Transverse colon (tissue), 4 donors: ENCODE measurements at places on chromosomes 7 and 10.

DNA sequence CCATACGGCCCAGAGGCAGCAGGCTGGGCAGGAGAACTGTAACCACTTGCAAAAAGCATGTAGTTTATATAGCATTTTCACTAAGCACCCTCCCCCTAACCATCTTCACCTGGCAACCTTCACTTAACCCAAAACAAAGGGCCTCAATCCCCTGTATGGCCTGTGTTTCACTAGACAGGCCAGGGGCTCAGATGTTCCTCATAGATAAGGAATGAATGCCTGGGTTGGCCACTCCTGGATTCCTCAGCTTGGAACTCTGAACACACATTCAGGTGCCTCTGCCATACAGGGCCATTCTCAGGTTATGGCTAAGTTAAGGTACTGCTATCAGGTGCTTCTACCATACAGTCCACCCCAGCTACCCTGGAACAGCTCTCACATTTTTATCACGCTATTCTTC is 10.3 kb upstream of the TMEM168 start:
- DNase-seq, result no peak

- no peak for DNase-seq
Measured at GRCh38 chr7:17546592-17546991, 248.1 kb downstream of the AHR start.

- no peak for DNase-seq
Measured at GRCh38 chr7:70215491-70215890, 617.2 kb downstream of the AUTS2 start.

DNA sequence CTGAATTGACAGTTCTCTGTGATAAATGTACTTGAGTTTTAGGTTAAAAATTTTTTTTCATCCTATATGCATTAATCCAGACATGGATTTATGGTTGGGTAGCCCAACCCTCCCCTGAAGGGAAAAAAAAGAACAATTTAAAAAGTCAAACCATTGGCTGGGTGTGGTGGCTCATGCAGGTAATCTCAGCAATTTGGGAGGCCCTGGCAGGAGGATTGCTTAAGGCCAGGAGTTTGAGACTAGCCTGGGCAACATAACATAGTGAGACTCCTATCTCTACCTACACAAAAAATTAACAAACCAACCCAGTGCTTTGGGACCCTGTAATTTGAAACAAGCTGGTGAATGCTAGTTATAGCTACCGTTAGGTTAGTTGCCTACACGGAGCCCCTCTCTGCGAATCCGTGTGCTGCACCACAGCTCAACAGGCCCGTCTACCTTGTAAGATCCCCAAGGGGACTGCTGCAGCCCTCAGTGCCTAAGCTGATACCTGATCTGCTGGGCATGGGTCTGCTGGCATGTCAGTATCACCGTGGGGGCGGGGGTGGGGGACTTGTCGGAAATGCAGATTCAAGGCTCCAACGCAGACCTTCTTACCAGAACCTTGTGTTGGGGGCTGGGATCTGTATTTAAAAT is 32.8 kb downstream of the TSPAN14 start:
- DNase-seq, result peak; percentile 4

DNA sequence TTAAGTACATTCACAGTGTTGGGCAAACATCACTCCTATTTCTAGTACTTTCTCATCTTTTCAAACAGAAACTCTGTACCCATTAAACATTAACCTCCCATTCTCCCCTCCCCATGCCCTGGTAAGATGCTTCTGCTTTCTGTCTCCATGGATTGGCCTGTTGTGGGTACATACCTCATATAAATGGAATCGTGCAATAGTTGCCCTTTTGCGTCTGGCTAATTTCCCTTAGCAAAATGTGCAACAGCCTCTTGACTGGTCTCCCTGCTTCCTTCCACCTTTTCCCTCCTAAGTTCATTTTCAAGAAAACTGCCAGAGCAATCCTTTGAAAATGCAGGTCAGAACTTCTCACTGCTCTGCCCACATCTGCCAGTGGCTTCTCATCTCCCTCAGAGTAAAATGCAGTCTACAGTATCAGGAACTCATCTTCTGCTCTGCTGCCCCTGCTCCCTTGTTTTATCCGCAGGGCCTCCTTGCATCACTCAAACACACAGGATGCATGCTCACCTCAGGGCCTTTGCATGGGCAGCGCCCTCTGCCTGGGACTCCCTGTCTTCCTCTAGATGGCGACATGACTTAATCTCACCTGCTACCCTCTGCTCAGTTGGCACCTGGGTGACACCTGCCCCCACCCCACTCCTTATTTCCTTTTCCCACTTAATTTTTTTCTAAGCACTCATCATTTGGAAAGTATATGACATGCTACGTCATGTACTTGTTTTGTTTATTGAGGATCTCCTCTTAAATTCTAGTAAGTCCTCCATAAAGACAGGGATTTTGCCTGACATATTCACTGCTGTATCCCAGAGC is 44.3 kb upstream of the ECHDC3 start:
- DNase-seq, result no peak
